Peyer's patch (tissue), 4 donors: ENCODE measurements at places on chromosomes 16 and 17. TPM values are rescaled to one million over a fixed set of nuclear protein-coding genes. Genes with fewer than 3 reads are reported as not detected.

GRCh38 chr16:19382084-19382801, 35.4 kb upstream of the TMC5 start:
- H3K4me3 ChIP-seq, result no peak overlapping the region
- H3K36me3 ChIP-seq, result no peaks in the 10 kb centered on the region
- DNase-seq, result no peak
- no peaks in the 10 kb centered on the region for H3K4me1 ChIP-seq

TP53TG3B gene
- total RNA-seq, result not detected

KRTAP9-4 gene
- total RNA-seq, result not detected

DNA sequence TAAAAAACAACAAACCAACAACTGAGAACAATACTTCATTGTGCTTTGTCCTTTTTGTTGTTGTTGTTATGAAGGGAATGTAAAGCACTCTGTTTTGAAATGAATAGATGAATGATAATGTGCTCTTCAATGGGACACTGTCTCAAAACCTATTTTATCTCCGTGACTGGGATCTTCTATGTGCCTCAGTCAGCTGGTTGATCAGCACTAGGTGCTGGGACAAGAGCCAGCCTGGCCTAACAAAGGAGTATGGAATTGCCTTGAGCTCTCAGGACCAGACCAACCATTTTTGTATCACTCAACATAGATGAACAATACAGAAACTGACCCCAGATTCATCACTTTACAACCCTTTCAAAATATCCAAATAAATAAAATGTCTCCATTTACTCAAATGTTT, 440.2 kb downstream of the KCNJ2 start:
- H3K4me3 ChIP-seq, result no peak overlapping the region
- no peaks in the 10 kb centered on the region for H3K36me3 ChIP-seq
- H3K27ac ChIP-seq, result no peak overlapping the region
- H3K4me1 ChIP-seq, result no peaks in the 10 kb centered on the region
- no peaks in the 10 kb centered on the region for H3K27me3 ChIP-seq

DNA sequence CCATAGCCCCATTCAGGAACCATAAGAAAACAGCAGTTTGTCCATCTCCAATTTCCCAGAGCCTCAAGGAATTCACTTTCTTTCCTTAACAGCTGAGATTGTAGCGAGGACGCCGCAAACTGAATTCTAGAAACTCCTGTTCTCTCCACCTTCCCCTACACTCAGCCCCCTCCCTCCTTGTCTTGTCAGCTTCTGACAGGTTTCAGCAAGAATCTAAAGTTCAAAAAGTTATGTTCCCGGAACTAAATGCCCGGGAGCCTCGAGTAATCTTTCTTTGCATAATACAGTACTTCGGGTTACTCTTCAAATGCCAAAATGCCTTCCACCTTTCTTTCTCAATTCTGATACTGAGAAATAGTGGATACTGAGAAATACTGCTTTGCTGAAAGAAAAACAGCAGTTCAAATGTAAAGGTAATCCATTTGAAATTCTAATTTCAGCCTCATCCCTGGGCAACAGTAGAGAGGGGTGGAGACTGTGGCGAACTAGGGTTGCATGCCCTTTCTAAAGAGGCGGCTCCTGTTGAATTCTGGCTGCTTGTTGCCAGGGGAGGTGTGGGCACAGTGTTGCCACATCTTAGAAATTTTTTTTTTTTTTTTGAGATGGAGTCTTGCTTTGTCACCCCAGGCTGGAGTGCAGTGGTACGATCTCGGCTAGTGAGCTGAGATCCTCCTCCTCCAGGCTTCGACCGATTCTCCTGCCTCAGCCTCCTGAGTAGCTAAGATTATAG, 63.5 kb upstream of the USP7 start:
- H3K4me1 ChIP-seq, result no peaks in the 10 kb centered on the region
- no peak for DNase-seq
- H3K36me3 ChIP-seq, result no peaks in the 10 kb centered on the region
- H3K27me3 ChIP-seq, result no peaks in the 10 kb centered on the region

DNA sequence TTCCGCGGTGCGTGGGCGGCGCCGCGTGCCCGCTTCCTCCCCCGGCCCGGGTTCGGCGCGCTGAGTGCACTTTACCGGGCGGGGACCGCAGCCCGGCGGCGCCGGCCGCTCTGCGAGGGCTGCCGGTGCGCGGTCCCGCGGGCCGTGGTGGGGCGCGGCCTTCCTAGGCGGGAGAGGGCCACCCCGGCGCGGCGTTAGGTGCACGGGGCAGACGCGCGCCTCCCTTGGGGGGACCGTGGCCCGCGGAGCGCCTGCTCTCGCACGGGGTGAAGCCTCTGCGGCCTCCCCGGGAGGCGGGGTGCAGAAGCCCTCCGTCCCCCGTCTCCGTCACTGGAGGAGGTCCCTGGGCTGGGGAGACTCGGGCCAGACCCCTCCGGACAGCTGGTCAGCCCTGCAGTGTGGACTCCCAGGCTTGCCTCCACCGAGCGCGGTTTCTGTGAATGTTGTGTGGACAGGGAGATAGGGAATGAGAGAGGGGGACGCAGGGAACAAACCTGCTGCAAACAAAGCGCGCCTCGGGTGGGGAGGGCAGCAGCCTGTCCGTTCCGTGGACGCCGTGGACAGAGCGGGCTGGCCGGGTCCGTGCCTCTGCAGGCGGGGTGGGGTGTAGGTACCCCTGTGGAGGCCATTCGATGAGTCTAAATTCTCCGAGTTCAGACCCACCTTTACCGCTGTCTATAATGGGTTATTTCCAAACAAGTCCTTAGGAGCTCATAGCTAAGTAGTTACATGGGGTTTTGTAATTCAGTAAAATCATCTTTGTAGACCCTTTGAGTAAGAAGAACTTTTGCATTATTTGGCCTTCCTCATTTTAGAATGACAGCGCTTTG, 721 bp downstream of the TBCD start:
- H3K4me3 ChIP-seq, result peak overlapping the region; percentile 91
- H3K27ac ChIP-seq, result peak overlapping the region; percentile 90

- H3K36me3 ChIP-seq, result no peaks in the 10 kb centered on the region
- no peaks in the 10 kb centered on the region for H3K27me3 ChIP-seq
- H3K4me3 ChIP-seq, result no peak overlapping the region
- no peak overlapping the region for H3K27ac ChIP-seq
- H3K4me1 ChIP-seq, result no peaks in the 10 kb centered on the region
Observed at GRCh38 chr16:75865736-75866135, 139.4 kb upstream of the CPHXL start.

DNA sequence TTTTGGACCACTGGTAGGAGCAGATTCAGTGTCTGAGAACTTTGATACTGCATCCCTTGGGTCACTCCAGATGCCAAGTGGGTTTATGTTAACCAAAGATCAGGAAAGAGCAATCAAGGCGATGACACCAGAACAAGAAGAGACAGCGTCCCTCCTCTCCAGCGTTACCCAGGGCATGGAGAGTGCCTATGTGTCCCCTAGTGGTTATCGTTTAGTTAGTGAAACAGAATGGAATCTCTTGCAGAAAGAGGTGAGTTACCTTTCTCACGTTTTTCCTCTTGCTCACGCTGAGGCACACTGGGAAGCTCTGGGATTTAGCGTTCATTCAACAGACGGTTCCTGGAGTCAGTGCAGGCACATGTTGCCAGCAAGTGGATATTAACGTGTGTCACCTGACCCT, 58.0 kb downstream of the NUP88 start:
- H3K4me1 ChIP-seq, result no peaks in the 10 kb centered on the region
- no peak overlapping the region for H3K27ac ChIP-seq
- H3K36me3 ChIP-seq, result peaks cover 73% of the 10 kb centered on the region
- no peak overlapping the region for H3K4me3 ChIP-seq

DNA sequence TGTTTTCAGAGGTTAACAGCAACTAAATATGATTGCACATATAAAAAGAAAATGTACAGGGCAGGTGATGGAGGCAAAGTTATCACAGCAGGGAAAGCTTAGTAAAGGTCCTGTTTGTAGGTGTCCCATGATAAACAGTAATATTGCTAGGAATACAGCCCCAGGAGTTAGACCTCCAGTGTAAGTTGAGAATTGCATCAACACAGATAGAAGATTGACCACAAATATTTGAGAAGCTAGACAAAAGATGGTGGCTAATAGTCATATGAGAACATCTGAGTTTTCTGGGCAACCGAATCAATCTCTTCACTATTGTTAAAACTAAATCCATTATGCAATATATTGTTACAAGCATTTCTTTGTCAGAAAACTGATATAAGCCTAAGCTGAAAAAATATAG, 152.6 kb downstream of the CDH11 start:
- DNase-seq, result no peak
- H3K27me3 ChIP-seq, result no peaks in the 10 kb centered on the region
- no peaks in the 10 kb centered on the region for H3K36me3 ChIP-seq
- no peak overlapping the region for H3K4me3 ChIP-seq
- H3K27ac ChIP-seq, result no peak overlapping the region

HAP1 gene
- total RNA-seq, result not detected

- peak; percentile 53 for DNase-seq
- no peaks in the 10 kb centered on the region for H3K36me3 ChIP-seq
- no peak overlapping the region for H3K4me3 ChIP-seq
- H3K27me3 ChIP-seq, result no peaks in the 10 kb centered on the region
- no peaks in the 10 kb centered on the region for H3K4me1 ChIP-seq
- peak overlapping the region; percentile 12 for H3K27ac ChIP-seq
Observed at GRCh38 chr17:28549236-28550132, 2.9 kb downstream of the UNC119 start.

DNA sequence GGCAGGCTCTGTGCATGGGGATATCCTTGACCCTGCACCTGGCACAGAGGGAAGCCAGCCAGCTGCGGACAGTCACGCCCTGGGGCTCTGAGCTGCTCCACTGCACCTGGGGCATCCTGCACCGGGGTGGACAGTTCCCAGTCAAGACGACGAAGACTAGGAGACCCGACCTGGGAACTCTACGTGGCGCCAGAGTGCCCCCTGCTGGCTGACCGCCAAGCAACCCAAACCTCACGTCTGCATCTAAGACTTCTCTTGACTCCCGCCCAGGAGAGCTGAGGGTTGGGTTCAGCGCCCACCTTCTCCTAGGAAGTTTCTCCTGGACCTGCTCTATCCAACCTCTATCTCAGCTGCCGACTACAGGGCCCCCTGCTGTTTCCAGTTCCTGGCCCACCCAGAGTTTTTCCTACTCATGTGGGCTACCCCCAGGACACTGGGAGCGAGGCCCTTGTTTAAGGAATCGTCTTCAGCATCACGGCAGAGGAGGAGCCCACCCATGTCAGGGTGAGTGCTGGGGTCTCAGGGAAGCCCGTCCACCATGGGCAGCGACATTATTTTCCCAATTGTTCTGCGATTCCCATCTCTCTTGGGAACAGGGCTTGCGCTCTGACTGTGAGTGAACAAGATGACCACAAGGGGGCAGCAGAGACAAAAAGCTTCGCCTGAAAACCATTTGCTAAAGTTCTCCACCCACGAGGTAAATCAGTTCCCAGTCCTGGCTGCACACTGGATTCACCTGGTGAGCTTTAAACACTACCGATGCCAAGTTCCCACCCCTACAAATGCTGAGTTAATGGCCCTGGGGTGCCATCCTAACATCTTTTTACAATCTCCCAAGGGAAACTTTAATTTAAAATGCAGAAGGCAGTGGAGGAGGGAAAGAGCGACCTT, 29.3 kb downstream of the TLE7 start:
- H3K4me3 ChIP-seq, result no peak overlapping the region
- no peaks in the 10 kb centered on the region for H3K27me3 ChIP-seq
- peak; percentile 62 for DNase-seq
- no peak overlapping the region for H3K27ac ChIP-seq
- no peaks in the 10 kb centered on the region for H3K36me3 ChIP-seq
